ENCODE measurements at places on chromosomes 6 and 20.

- peak; percentile 72 for DNase-seq
Observed at GRCh38 chr6:30515106-30515505, 25.8 kb downstream of the HLA-E start.

DNA sequence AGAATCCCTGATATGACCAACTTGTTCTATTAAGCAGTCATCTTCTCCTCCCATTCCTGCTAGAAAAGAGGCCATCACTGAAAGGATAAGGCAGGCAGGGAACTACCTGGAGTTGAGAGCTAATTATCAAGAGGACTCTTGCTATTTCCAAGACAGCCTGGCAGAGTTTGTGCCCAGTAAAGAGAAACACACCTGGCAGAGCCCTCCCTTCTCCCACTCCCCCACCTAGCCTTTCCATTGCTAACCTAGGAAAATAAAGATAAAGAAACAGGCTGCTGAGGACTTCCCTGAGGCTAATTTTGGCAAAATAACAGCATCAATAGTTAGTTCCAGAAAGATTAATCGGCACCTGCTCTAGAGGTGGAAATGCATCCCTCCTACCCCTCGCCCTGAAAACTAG is 20.4 kb upstream of the RAB22A start:
- no peak for DNase-seq

DNA sequence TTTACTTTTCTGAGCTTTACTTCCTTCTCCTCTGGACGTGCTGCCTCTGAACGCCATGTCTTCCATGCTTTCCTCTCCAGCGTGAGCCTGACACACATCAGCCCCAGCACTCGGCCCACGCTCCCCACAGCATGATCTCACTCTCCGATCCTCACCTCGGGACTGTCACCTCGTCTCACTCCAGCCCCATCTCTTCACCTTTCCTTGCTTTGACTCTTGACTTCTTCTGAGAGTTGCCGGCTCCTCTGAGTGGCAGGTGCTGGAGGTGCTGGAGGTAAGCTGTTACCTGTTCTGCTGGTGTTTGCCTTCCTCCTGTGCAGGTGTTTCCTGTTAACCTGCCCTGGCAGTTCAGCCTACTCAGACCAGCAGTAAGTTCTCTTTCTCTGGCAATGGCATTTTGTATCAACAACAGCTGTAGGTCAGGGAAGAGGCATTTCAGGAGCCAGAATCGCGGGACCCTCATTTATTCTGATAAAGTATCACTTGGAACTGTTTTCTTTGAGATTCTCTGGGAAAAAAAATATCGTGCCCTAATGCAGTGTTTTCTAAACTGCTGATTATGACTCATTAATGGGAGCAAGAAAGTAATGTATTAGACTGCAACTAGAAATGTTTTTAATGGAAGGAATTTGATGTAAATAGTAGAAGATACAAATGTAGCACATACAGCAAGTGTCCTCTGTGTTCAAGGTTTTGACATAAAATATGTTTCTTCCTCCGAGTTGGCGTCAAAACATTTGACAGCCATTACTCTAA is 106.5 kb downstream of the ARID1B start:
- peak; percentile 51 for DNase-seq

- no peak for DNase-seq
Observed at GRCh38 chr6:54426995-54427394, 118.8 kb downstream of the TINAG start.

GRCh38 chr6:19562468-19562867 is 274.7 kb upstream of the ID4 start:
- no peak for DNase-seq

- no peak for DNase-seq
Observed at GRCh38 chr6:21317642-21318041, 275.9 kb upstream of the SOX4 start.

- DNase-seq = no peak
Observed at GRCh38 chr6:163348789-163349680, 65.5 kb upstream of the QKI start.

- peak; percentile 46 for DNase-seq
Observed at GRCh38 chr6:166156942-166157341, 10.7 kb downstream of the TBXT start.

DNA sequence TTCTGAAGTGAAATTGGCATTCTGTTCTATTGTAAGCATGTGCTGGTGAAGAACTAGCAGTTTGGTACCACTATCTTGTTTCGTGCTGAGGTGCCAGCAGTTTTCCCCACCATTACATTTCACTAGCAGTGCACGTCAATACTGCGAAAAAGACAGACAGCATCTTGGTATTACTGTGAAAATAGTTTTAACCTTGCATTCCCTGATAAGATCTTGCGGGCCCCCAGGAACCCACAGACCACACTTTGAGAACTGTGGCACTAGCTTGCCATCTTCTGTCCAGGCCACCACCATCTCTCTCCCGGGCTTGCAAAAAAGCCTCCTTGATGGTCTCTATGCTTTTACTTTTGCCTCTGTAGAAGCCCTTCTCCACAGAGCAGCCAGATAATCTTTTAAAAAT is 185.7 kb downstream of the BACH2 start:
- no peak for DNase-seq

GRCh38 chr6:130206479-130206878 is 16.3 kb downstream of the SAMD3 start:
- no peak for DNase-seq

DNA sequence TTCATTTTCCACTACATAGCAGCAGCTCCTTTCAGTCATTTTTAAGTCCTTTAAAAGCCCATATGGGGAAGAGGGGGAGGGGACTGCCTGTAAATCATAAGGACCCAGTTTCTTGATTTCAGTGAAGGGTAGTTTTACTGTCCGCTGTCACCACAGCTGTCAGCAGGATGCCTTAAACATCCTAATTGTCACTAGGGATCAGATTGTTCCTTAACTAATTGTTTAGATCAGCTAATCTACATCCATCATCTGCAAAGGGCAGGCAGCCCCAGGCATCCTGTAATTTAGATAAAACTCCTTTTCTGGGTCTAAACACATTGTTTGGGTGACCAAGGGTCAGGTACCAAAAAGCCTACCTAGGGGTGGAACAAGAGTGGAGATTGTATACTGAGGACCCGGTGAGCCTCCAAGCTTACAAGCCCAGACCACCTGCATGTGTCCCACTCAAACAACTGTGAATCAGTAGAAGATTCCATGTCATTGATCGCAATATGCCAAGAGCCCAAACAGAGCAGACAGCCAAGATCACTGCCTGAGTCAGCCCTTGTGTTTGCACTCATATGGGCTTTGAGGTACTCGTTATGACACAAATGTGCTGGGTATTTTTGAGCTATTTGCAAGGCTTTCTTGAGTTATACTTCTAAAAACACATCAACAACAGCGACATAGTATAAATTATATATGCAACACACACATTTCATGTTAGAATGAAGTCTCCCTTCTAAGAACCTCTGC is 198.7 kb upstream of the CEP162 start:
- no peak for DNase-seq

DNA sequence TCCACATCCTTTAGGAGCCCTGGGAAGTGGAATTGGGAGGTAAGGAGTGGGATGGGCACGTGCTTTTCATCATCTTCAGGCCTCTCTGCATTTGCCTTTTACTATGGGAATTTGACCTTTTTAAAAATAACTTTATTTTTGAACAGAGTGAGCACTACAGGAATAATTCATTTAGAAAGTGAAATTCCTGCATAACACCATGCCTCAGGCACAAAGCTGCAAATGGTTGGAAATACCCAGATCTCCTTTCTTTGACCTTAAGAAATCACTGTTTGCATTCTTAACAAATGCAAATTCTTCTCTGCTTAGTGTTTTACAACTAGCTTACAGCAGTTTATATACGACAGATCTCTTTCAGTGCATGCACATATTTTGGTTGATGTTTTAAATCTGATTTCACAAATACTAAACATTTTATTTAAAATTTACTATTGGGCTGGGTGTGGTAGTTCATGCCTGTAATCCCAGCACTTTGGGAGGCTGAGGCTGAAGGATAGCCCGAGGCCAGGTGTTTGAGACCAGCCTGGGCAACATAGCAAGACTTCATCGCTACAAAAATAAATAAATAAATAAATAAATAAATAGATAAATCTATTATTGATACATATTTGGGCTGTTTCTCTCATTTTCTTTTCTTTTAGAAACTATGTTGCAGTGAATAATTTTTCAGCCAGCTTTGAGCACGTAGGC is 24.5 kb downstream of the CST8 start:
- peak; percentile 55 for DNase-seq

GRCh38 chr20:57332105-57333089 is 2.8 kb downstream of the SPO11 start:
- DNase-seq = peak; percentile 16

DNA sequence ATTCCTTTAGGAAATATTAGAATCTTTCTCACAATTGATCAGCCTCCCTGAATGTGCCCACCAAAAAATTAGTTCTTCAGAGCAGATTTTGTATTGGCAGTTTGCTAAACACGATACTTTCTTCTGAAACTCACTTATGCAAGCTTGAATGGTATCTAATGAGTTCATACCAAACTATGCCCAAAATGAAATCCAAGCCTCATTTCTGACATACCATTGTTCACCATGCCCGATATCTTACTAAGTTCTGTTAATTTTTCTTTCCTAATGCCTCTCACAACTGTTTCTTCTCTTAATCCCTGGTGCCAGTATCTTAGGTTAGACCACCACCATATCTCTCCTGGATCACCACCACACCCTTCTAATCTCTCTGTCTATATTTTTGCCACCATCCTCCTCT is 755.9 kb downstream of the KIF16B start:
- DNase-seq = no peak

DNA sequence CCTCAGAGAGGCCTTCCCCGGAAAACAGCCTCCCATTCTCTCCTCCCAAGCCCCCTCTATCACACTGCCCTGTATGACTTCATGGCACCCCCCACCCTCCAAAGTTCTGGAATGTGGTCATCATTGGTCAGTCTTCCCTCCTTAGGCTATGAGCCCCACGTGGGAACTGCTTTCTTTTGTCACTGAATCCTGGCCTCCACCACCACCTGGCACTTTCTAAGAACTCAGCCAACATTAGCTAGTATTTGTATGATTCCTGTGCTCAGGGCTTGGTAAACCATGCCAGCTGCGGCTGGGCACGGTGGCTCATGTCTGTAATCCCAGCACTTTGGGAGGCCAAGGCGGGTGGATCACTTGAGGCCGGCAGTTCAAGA is 8.4 kb upstream of the E2F1 start:
- no peak for DNase-seq
